ENCODE measurements at places on chromosomes 6 and 20.

DNA sequence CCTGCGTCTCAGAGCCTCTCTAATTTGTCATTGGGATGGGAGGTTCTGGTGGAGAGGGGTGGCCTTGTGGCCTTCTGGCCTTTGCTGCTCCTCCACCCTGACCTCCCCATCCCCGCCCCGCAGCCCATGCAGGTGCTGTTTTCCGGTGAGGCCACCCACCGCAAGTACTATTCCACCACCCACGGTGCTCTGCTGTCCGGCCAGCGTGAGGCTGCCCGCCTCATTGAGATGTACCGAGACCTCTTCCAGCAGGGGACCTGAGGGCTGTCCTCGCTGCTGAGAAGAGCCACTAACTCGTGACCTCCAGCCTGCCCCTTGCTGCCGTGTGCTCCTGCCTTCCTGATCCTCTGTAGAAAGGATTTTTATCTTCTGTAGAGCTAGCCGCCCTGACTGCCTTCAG, 171.8 kb upstream of the RNF24 start:
- no peaks in the 10 kb centered on the region for H3K27me3 ChIP-seq
- H3K36me3 ChIP-seq: no peaks in the 10 kb centered on the region
- H3K4me3 ChIP-seq: no peak overlapping the region
- peaks cover 3% of the 10 kb centered on the region for H3K4me1 ChIP-seq
- H3K27ac ChIP-seq: no peak overlapping the region

- DNase-seq: no peak
- no peak overlapping the region for H3K4me3 ChIP-seq
- peaks cover 37% of the 10 kb centered on the region for H3K36me3 ChIP-seq
- H3K4me1 ChIP-seq: peaks cover 50% of the 10 kb centered on the region
Observed at GRCh38 chr6:2938004-2938631, 33.2 kb downstream of the SERPINB6 start.

DNA sequence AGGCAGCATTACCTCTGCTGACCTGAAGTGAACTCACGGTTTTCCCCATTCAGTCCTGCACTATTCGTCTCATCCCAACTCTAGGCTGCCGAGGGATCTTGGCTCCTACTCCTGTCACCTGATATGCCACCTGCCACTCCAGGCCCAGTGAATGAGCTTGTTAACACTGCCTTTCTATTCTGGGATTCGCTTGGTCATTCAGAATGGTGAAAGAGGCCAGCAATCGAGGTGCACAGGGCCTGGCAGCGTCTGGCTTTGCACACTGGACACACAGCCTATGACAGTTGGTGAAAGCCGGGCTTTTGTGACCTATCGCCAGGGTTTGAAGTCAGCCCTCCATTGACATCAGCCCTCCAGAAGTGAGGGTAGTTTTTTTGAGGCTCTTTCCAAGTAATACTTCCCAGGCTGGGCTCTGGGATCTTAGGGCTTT, 59.3 kb upstream of the MYL9 start:
- no peak overlapping the region for H3K27ac ChIP-seq
- H3K27me3 ChIP-seq: no peaks in the 10 kb centered on the region
- H3K36me3 ChIP-seq: no peaks in the 10 kb centered on the region
- DNase-seq: no peak
- no peak overlapping the region for H3K4me3 ChIP-seq

GRCh38 chr20:4997222-4997621, 4.1 kb downstream of the SLC23A2 start:
- H3K27me3 ChIP-seq: no peaks in the 10 kb centered on the region
- no peak for DNase-seq
- no peak overlapping the region for H3K27ac ChIP-seq
- no peak overlapping the region for H3K4me3 ChIP-seq
- H3K4me1 ChIP-seq: peaks cover 41% of the 10 kb centered on the region
- H3K36me3 ChIP-seq: peaks cover 10% of the 10 kb centered on the region

GRCh38 chr6:151280859-151281258, 41.1 kb downstream of the AKAP12 start:
- H3K27me3 ChIP-seq: peaks cover 32% of the 10 kb centered on the region
- H3K27ac ChIP-seq: no peak overlapping the region
- no peak overlapping the region for H3K4me3 ChIP-seq
- H3K36me3 ChIP-seq: no peaks in the 10 kb centered on the region
- no peak for DNase-seq
